ENCODE measurements at places on chromosomes 7 and 10.

DNA sequence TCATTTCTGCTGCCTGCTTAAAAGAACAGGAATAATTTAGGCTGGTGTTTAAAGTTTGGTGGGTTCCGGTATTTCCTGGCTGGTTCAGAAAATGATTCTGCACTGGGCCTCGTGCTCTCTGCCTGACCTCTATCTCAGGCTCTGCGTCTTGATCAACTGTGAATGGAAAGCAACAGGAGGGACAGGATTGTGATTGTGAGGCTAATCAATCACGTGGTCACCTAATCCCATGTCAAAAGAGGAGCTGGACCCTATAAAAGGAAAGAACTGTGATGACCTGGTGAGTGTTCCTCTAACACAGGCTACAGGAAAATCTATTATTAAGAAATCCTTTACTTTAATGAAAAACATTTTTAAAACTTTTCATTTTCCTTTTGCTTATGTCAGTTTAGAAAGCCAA is at the start of gene DHX32:
DHX32 (minus strand) TSS at position 101 of the 400 bp plus-strand sequence. CDS start 468 bp downstream, outside the sequence.
- DNase-seq, result no peak

DNA sequence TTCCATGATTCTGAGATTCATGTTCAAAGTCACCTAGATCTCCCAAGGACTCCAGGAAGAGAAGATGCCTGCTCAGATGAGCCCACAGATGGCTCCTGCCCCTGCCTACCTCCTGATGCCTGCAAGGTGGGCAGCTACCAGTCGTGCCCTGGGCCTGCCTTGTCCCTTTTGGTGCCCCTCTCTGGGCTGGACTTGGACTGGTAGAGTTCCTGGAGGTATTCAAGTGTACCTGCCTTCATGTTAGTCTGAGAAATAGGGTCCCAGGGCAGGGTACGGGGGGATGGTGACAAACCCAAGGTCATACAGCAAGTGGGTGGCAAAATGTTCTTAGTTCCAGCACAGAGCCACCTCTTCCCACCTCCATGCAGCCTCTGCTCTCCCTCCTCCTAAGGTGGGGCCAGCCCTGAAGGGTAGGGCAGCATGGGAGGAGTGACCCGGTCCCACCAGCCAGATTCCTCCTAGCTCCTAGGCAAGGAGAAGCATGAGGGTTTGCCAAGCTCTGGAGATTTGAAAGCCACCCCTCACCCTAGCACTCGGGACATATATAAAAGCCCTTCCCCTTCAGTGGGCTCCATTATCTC is 80.8 kb upstream of the UNC5B start:
- no peak for DNase-seq

- no peak for DNase-seq
These were observed 168.0 kb downstream of the DKK1 start for GRCh38 chr10:52481986-52482555.

DNA sequence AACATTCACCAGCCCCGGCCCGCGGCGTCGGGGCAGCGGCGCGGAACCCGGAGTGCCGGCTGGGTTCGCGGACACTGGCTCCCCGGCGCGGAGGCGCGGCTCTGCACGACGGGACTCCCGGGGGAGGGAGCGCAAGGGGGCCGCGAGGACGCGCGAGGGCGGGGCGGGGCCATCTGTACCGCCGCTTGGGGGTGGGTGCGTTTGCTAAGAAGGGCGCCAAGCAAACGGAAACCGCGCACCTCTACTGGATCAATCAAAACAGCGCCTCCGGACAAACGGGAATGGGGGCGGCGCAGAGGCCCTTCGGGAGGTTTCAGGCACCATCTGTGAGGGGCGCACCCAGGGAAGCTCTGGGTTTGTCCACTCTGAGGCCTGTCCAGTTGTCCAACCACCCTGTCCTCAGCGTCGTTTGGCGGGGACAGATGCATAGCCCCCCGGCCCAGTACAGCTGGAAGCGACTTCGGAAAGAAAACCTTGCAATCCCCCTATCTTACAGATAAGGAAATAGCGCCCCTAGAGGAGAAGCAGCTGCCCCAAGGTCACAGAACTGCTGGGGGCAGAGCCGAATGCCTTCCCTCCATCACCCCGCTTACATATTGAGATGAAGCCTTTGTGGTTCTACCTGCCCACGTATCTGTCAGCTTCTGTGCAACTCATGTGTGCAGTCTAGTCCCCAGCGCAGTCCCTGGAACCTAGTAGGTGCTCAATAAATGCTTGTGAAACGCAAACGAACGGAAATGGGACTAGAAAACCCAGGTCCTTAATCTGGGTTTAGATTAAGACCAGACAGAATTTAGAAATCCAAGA is 10.7 kb upstream of the SLIT1 start:
- peak; percentile 71 for DNase-seq

DNA sequence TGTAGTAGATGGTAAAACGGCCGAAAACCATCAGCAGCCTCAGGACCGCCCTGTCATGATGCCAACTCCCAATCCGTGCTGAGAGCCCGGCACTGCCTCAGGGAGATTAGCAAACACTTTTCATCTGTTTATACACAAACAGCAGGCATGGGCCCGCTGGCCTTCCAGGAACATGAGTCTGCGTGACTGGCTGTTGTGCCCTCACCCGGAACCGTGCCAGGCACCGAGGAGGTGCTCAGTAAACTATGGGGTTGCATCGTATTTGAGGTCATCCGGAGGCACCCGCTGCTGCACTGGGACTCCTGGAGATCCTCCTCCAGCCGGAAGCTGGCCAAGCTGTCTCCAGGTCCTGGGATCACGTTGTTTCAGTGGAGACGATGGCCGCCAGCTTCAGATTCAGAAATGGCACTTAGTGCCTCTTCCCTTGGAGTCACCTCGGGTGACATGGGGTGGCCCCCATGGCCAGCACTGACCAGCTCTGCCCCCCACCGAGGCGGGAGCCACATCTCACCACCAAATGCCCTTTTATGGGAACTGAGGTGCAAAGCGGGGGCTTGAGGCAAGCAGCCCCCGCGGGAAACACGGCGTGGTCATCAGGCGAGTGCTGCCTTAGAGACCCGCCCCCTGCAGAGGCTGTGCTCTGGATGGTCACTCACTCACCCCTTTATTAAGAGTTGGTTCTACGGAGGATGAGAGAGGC is 585.9 kb downstream of the PTPRN2 start:
- DNase-seq, result no peak

Measured in right kidney (tissue), 9 donors.